ENCODE measurements at places on chromosomes 1 and 21.

- no peak for DNase-seq
Observed at GRCh38 chr1:64956733-64957441, 9.5 kb downstream of the JAK1 start.

GRCh38 chr21:46569081-46569480 lies 35.8 kb downstream of the S100B start:
- DNase-seq: no peak

GRCh38 chr1:218078916-218079315 lies 206.2 kb upstream of the RRP15 start:
- no peak for DNase-seq

GRCh38 chr1:9350013-9350908 lies 57.6 kb downstream of the SPSB1 start:
- DNase-seq: no peak

DNA sequence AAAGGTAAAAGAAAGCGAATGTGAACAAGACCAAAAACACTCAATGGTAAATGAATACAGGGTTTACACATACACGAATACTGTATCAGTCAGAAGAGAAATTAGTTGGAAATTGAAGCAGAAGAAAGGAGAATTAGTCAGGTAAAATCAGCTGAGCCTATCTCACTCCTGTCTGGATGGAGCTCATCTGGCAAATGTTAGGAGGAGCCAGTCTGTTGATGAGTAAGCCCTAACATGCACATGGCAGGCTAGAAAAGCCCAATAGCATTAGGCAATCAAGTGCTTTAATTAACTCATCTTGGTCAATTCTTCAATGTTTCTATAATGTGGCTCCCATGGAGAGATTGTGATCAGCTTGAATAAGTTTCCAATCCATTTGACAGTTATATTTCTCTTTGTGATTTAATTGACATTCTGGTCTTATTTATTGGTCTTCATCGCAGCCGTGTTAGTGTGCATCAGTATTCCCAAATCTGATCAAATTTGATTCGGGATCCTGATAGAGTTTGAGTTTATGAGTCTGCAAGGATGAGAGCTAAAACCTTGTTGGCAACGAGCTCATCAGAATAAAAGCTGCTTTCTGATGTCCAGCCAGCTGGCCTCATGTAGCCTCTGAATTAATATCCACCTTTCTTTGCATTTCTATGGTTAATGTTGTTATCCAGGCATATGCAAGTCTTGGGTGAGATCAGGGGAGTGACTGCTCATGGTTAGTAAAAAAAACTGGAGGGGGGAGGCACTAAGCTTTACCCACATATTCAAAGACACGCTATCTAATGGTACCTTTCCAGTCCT lies 22.1 kb upstream of the KCNA10 start:
- no peak for DNase-seq

- no peak for DNase-seq
Observed at GRCh38 chr21:45384656-45385548, 20.1 kb upstream of the COL18A1 start.

All from stimulated activated CD4-positive, alpha-beta T cell treated with anti-CD3 and anti-CD28 coated beads, Interleukin-15, amount 100 ng/mL, for 1 hour (primary cell).